Suppressor macrophage (primary cell): ENCODE measurements at places on chromosomes 6 and 20.
A peak's percentile ranks its signal among the peaks of the same experiment; 100 is the strongest.

- peak; percentile 94 for DNase-seq
Observed at GRCh38 chr6:137297887-137298286, 78.7 kb upstream of the IFNGR1 start.

DNA sequence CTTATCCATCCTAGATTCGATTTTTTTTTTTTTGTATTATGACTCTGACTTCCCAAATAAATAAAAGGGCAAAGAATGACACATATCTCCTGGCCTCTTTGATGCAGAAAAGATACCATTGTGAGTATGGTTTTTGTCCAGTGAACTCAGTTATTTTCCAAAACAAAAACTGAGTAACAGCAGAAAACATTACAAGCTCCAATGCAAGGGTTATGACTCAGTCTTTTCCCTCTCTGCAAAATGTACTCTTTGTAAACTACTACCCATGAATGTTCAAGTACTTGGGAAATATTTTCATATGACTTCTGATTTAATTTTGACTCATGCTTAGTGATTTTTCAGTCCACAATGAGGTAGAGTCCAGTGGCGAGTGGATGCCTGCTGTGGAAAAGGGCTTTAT is 355.3 kb downstream of the RNF144B start:
- no peak for DNase-seq

- DNase-seq, result no peak
Observed at GRCh38 chr6:109429496-109429895, 10.9 kb downstream of the PPIL6 start.

DNA sequence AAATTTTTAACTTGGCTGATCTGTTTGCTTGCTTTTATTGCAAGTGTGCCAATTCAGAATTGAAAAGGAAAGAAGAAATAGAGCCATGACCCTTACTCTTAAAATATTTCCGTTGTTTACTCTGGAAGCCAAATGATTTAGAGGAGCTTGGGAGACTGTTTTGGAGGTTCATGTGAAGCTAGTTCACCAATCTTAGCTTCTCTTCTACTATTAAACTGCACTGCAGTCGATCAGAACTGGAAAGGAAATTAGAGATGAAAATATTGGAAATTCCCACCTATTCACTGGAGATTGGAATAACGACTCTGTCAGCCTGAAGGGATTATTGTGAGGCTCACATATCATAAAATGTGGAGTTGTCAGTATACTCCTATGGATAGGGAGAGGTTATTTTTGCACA is 81.8 kb downstream of the MLIP start:
- no peak for DNase-seq

DNA sequence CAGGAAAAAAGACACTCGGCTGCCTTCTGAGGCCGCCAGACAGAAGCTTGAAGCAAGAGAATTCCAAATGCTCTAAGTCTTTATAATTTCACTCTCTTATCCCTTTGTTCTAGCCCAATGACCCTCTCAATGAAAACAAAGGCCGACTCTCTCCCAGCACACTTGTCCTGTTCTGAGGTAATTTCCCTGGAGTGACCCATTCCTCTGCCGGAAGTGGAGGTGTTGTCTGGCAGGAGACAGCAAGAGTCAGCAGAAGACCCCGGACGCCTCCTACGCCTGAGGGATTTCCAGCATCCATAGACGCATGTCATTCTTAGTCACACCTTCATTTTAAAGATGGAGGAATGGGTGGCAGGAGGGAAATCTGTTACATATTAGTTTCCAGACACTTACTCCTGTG is 110.3 kb downstream of the SOD2 start:
- DNase-seq, result no peak

DNA sequence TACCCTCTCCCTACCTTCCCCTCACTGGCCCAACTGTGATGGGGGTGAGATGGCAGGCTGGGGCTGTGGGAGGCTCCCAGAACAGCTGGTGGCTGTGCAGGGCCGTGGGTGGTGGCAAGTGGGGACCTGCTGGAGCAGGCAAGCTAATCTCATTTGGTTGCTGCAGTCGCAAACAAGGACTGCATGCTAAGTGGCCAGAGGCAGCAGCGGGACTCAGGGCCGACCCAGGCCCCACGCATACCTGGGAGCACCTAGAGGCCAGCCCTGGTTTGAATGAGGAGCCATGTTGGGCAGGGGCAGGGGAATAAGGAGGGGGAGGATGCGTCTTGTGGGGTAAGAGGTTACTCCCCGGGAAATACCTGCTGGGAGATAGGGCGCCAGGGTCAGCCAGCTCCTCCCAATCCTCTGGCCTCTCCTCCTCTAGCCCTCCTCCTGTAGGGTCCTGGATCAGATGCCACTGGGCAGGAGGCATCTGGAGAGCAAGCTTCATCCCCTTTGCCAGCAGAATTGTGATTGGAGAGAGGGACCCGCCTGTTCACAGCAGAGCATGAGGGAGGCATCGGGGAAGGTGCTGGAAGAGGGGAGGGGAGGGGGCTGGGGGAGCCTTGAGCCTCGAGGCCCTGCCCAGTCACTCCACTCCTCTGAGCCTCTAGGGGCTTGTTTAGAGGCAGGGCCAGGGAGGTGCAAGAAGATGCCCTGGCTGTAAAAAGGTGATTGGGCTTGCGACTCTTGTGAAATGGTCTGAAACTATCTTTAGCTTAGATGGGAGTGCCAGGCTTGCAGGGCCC is 24.3 kb upstream of the CDH22 start:
- no peak for DNase-seq

DNA sequence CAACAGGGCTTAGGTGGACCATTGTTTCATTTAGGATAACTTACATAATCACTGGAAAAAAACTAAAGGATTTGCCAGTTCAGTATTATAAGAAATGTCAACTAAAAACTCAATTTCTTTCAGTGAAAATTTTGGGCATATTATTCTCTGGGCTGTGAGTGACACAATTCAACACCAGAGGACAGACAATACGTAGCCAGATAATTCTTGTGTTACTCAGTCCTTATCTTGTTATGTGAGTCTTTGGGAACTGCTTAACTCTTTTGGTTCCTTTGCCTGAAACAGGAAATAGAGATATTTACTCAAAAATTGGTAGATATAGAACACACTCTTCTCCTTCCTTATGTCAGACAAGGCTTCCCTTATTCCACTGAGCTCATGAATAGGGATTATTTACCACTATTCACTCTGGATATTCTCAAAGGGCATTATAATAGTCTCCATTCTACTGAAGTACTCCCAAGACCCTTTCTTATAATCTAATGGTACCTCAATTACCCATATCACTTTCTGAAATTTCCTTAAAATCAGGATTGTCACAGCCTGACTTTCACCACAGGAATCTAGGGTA is 4.9 kb upstream of the BEND6 start:
- DNase-seq, result no peak
